ENCODE measurements at places on chromosomes 3 and 15.
A peak's percentile ranks its signal among the peaks of the same experiment; 100 is the strongest.

- DNase-seq, result peak; percentile 74
Observed at GRCh38 chr15:33132722-33133345, 61.7 kb downstream of the FMN1 start.

- DNase-seq, result no peak
Observed at GRCh38 chr15:32838820-32839219, 121.0 kb downstream of the GREM1 start.

DNA sequence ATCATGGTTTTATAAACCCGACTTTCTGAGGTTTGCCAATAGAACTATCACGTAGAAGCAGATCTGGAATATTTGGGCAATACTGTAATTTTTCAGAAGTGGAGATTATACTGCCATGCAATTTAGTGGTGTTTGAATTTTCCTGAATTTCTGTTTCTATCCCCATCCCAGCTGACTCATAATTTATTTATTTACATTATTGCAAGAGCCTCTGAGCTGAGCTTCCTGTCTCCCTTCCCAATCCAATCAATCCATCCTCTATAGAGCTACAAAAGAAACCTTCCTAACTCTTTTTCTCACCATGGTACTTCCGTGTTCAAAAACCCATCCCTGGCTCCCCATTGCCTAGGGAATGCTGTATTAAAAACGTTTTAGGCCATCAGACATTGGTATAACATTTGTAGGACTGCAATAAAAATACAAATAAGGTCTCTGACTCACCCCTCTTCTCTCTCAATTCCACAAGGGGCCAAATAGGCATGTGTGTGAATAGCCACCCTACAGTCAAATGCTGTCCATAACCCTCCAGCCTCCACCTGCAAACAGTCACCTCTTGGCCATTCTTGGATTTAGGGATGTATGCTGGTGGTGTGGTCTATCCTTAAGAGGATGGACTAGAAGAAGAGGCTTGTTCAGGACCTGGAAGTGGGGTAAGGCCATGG is 190.7 kb downstream of the CD47 start:
- no peak for DNase-seq

GRCh38 chr3:195270079-195270816 is 711 bp downstream of the XXYLT1 start:
- peak; percentile 60 for DNase-seq

- DNase-seq, result no peak
Observed at GRCh38 chr3:192068464-192069254, 607.7 kb downstream of the PYDC2 start.

DNA sequence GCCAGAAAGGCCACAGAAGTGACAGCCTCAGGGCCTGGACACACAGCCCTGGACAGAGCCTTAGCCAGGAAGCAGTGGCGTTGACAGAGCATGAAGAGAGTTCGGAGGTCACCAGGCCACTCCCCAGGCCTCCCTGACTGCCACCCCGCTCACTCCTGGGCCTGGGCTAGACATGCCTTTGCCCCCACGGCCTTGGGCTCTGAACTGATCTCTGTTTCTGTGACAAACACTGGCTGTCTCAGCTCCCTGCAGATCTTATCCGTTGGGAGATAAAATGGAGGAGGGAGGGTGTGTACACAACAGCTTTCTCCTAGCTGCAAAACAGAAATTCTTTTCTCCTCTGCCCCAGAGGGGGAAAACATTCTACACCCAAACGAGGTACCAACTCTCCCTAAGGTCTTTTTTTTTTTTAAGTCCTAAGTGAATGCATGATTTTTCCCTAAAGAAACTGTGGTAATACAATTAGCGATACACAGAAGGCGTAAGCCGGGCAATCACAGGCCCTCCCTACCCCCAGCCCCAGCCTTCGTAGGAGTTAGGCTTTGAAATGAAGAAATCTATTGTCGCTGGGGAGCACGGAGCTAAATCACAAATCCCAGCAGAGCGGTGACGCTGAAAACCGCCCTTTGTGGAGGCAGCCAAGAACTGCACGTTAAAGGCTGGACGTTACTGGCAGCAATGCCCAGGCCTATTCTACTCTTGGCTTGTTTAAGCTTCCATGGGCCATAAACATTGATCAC is 45.0 kb downstream of the SRGAP3 start:
- no peak for DNase-seq

DNA sequence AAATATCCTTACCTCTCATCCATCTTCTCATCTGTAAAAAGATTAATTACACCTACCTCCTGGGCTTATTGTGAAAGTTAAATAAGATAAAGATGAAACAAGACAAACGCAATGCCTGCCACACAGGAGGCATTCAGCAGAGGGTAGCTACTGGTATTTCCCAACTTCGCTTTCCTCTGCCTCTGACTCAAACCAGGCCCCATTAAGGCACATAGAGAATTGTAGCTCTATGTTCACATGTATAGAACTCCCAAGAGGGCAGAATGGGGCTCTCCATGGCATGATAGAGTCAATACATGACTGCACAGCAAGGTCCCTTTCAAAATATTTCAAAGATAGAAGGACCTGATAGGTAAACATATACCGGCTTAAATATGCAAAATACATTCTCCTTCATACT is 1.4 kb downstream of the LYSMD2 start:
- no peak for DNase-seq

DNA sequence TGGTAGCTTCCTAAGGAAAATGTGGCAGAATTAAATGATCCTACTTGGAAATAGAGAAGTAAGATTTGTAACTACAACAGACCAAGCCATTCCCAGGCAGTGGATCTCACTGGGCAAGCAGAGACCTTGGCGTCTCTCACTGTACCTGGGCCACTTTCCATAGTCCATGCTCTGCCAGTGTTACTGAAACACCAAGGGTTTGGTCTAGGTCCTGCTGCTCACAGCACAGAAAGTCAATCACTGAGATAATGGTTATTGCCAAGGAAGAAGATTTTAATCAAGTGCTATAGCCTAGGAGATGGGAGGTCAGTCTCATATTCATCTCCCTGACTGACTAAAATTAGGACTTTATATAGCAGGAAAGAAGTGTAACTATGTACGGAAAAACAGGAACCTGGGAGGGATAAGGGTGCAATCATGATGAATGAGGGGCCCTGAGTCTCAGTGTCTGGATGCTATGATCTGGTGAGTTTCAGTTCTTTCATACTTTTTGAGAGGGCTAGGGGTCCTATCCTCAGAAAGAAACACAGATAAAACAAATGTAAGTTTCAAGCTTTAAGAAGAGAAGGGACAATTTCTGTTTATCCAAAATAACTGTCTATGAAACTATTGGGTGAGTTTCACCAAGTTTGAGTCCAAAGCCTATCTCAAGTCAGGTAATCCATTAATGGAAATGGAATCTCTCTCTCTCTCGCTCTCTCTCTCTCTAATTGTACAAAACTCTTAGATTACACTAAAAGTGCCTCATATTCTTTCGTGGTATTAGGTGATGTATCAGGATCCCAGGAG is 20.6 kb downstream of the GPR15 start:
- DNase-seq, result no peak

DNA sequence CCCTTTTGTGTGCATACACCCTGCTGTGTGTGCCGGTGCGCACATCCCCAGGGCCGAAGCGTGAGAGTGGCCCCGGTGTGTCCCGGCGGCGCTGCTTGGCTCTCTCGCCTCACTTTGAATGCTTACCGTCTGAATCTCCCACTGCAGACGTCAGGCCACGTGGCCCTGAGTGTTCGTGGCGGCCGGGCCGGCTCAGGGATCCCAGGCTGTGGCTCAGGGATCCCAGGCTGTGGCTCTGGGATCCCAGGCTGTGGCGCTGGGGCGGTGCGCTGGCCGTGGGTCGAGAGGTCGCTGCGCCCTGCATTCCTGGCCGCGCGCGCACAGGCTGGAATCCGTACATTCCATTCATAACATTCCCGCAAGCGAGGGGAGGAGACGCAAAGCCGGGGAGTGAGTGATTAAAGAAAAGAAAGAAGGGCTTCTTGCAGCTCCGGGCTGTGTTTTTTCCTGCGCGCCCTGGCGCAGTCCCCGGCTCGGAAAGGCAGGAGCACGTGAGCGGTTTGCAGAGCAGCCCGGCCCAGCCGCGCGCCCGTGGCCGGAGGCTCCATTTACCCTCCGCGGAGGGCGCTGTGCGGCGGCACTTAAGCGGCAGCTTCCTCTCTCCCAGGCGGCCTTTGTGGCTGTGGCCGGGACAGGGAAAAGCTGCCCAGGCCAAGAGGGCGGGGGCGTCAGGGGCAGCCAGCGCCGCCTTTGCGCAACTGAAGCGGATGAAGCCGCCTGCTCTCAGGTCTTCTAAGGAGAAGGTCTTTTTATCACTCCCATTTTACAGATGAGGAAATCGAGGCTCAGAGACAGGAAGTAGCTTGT is 87.0 kb upstream of the ALDH1L1 start:
- peak; percentile 85 for DNase-seq

DNA sequence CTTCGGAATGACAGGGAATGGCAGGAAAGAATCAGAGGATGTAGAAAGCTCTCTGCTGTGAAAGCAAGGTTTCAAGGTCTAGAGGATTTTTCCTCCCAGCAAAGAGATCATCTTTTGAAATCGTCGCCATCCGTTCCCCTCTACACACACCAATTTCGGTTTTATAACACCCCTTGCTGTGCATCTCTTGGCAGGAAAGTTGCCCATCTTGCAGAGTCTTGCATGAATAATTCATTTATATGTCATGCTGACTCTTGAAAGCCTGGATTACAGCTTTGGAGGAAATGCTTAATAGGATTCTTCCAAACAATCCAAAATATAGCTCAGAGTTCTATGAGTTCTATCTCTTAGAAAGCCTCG is 262.7 kb downstream of the CHL1 start:
- no peak for DNase-seq

- DNase-seq, result no peak
Observed at GRCh38 chr3:57383406-57383805, 90.9 kb upstream of the ASB14 start.

GRCh38 chr15:56913670-56914069 is 4.8 kb upstream of the TCF12 start:
- peak; percentile 3 for DNase-seq

DNA sequence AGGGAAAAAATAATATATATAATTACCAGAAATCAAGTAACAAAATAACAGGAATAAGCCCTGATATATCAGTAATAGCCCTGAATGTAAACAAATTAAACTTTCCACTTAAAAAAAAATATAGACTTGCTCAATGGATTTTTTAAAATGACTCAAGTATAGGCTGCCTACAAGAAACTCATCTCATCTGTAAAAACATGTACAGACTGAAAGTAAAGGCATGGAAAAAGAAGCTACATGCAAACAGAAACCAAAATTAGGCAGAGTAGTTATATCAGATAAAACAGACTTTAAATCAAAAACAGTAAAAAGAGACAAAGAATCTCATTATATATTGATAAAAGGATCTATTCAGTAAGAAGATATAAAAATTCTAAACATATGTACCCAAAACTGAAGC is 82.4 kb upstream of the STT3B start:
- DNase-seq, result no peak

- no peak for DNase-seq
Observed at GRCh38 chr3:112085735-112086075, 484 bp upstream of the C3orf52 start.

- no peak for DNase-seq
Observed at GRCh38 chr3:71111784-71112440, 471.6 kb downstream of the FOXP1 start.

GRCh38 chr15:39431376-39431775 is 149.5 kb upstream of the THBS1 start:
- no peak for DNase-seq

- DNase-seq, result peak; percentile 99
Observed at GRCh38 chr3:47824541-47825473, 21.9 kb downstream of the DHX30 start.

DNA sequence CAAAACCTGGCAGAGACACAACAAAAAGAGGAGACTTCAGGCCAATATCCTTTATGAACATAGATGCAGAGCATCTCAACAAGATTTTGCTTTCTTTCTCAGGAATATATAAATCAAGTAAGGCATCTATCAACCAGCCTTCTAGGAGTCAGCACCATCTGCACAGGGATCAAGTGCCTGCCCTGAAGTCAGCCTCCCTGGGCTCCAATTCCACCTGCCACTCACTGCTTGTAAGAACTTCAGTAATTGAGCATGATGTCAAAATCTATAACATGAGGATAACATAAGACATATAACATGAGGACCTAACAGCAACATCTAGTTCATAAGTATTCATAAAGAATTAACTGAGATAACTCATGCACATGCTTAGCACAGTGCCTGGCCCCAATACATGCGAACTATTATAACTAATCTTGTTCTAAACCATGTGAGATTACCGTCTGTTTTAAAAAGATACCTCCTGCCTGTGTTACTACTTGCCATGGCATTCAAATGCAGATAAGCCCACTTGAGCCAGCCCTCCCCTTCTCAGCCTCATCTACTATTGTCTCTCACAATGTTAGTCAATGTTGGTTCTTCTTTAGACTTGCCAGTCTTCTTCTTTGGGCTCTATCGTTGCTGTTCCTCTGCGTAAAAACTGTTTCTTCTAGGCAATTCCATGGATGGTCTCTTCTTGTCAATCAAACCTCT is 91.6 kb downstream of the PLD1 start:
- no peak for DNase-seq

All from iPS-NIHi11 (cell line).